ENCODE measurements at places on chromosomes 1 and 21.
A peak's percentile ranks its signal among the peaks of the same experiment; 100 is the strongest.

DNA sequence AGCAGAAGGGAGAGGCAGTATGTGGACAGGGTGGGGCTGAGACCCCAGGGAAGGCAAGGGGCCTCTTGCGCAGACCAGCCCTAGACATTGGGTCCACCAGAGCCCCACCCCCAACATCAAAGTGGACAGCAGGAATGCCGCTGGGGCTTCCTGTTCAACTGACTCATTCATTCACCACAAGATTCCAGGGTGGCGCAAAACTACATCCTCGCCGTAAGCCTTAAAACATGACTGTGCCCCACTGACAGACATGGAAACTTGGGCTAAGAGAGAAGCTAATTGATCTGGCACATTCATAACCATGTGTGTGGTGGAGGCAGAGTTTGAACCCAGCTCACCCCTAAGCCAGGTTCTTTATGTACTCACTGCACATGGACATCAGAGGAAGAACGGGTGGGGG is 14.0 kb downstream of the COL16A1 start:
- DNase-seq = peak; percentile 95

GRCh38 chr1:247639381-247639981 is 34.1 kb downstream of the OR2G3 start:
- no peak for DNase-seq

- no peak for DNase-seq
These were observed 48.5 kb upstream of the ECE1 start for GRCh38 chr1:21338573-21339355.

DNA sequence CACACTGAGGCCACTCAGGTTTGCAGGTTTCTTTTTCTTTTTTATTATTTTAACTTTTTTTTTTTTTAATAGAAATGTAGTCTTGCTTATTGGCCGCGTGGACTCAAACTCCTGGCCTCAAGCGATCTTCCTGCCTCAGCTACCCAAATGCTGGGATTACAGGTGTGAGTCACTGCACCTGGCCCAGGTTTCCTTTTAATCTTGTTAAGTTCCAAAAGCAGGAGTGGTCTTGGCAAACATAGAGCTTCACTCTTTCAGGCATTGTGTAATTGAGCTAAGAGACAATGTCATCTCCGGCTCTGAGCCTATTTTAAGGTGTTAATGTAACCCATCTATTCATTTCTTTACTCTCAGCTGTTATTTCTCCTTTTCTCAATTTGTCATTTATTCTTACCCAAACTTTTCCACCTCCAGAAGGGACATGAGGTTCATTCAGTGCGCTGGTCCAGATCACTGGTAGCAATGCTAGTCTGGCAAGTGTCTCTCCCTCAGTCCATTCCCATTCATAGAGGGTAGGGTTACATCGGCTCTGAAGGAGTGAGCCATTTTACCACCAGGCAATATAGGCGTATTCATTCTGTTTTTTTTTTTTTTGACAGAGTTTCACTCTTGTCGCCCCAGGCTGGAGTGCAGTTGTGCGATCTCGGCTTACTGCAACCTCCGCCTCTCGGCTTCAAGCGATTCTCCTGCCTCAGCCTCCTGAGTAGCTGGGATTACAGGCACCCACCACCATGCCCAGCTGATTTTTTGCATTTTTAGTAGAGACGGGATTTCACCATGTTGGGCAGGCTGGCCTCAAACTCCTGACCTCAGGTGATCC is 11.3 kb upstream of the MFSD2A start:
- no peak for DNase-seq

- DNase-seq = peak; percentile 46
These were observed 31.4 kb upstream of the LYST start for GRCh38 chr1:235898126-235898525.
